SK-MEL-5 (cell line): ENCODE measurements at places on chromosomes 3 and 15. TPM values are rescaled to one million over a fixed set of nuclear protein-coding genes. Genes with fewer than 3 reads are reported as not detected.

HRG gene
- not detected in 2 replicates for total RNA-seq

ABCF3 gene
- total RNA-seq = 24.7 and 32.2 TPM in 2 replicates

CA12 gene
- total RNA-seq = 17.4 and 19.2 TPM in 2 replicates

SLC22A13 gene
- total RNA-seq = 0.34 TPM in 1 of 2 replicates, not detected in the other

ISLR gene
- total RNA-seq = not detected in 2 replicates

FAM107A gene
- total RNA-seq = not detected in 2 replicates

GRIP2 gene
- 0.18 and 0.27 TPM in 2 replicates for total RNA-seq

NEDD4 gene
- total RNA-seq = 17.1 and 17.7 TPM in 2 replicates

SCAANT1 gene
- not detected in 2 replicates for total RNA-seq

FRMD5 gene
- total RNA-seq = 14.3 and 16.3 TPM in 2 replicates

STAC gene
- 2.2 TPM in 1 of 2 replicates, not detected in the other for total RNA-seq

CLSTN2 gene
- not detected in 2 replicates for total RNA-seq

SNTN gene
- total RNA-seq = not detected in 2 replicates

CLEC3B gene
- total RNA-seq = not detected in 2 replicates

INKA1 gene
- 3.4 and 6.9 TPM in 2 replicates for total RNA-seq

RHOV gene
- 0.32 and 0.82 TPM in 2 replicates for total RNA-seq

TMEM40 gene
- not detected in 2 replicates for total RNA-seq

CISH gene
- total RNA-seq = 0.16 and 0.32 TPM in 2 replicates

RASL12 gene
- not detected in 2 replicates for total RNA-seq

CPB1 gene
- total RNA-seq = not detected in 2 replicates

NPHP3 gene
- 25.5 and 30.2 TPM in 2 replicates for total RNA-seq

CELSR3 gene
- 3.2 and 3.6 TPM in 2 replicates for total RNA-seq

GPR171 gene
- total RNA-seq = not detected in 2 replicates
